NCI-H1930 (cell line): ENCODE measurements at places on chromosomes 7 and 10.

- no peak for DNase-seq
These were observed 48.9 kb downstream of the TYW1 start for GRCh38 chr7:67045496-67045995.

DNA sequence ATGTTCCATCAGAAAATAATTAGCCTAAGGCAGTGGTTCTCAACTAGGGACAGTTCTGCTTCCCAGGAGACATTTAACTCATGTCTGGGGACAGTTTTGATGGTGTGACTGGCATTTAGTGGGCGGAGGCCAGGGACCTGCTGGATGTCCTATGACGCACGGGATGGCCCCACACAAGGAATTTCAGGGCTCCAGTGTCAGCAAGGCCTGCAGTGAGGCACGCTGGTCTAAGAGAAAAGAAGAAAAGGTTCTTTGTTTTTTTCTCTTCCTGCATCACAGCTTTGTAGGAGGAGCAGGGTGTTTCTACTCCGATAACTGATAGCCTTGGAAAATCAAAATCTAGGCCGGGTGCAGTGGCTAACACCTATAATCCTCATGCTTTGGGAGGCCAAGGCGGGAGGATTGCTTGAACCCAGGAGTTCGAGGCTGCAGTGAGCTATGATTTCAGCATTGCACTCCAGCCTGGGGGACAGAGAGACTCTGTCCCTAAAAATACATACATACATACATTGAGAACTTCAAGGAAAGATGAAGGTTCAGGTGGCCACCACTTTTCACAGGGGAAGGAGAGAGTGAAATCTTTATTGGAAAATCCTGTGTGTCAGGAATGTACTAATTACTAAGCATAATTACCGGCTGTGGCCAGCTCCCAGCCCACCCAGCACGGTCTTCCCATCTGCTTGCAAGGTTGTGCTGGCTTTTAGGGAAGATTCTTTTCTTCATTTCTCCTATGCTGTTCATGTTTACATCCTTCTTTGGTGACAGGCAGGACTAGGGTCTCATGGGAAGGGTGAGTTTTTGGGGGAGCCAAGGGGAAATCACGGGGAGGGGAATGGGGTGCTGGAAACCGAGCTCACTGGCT is 150.4 kb downstream of the ACTR3B start:
- no peak for DNase-seq

GRCh38 chr10:128877141-128877540 is 589.9 kb upstream of the MGMT start:
- no peak for DNase-seq

GRCh38 chr7:143002106-143002505 is 24.8 kb downstream of the OR9A2 start:
- DNase-seq, result no peak

DNA sequence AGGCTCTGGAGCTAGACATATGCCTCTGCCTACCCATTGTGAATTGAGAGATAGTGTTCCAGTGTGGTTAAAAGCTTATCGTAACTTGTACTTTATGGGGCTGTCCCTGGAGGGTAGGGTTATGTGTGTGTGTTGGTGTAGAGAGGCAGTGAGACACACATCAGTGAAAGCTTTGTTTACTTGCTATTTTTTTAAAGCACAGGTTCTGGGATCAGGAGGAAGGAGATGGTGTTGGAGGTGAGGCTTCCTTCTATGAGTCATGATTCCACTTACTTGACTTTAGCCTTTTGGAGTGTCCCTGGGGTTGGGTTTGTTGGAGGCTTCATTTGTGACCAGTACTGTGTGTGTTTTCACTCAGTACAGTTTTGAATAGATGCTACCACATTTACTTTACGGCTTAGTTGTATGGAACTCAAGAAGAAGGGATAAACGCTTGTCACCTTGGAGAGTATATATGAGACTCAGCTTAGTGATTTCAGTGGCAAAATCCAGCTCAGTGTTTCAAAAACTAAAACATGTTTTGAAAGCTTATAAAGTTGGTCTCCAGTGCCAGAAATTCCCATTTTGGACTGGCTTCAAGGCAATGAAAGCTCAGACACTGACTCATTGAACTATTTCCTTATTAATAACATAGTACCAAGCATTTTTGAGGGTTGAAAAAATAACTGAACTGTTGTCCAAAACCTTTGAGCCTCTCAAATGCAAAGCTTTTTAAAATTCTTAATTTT is 106.2 kb downstream of the PLXDC2 start:
- DNase-seq, result no peak
